ENCODE measurements at places on chromosomes 4 and X. TPM values are rescaled to one million over a fixed set of nuclear protein-coding genes. Genes with fewer than 3 reads are reported as not detected.

The MTMR8 gene
- 0.59 TPM for total RNA-seq

The CPLX1 gene
- total RNA-seq, result not detected

The FGF2 gene
- total RNA-seq, result 8.9 TPM

The LIN54 gene
- total RNA-seq, result 13.5 TPM

The DMD gene
- total RNA-seq, result 1.8 TPM

The NRK gene
- 15.8 TPM for total RNA-seq

The COL4A6 gene
- 2.0 TPM for total RNA-seq

The HSD17B13 gene
- total RNA-seq, result under 0.01 TPM

The FGF16 gene
- 0.15 TPM for total RNA-seq

The C4orf50 gene
- total RNA-seq, result not detected

The MAP7D2 gene
- total RNA-seq, result 1.7 TPM

The TEX11 gene
- total RNA-seq, result not detected

The PSAPL1 gene
- total RNA-seq, result not detected

The APLN gene
- 0.34 TPM for total RNA-seq

The STK32B gene
- 0.59 TPM for total RNA-seq

The DCUN1D4 gene
- total RNA-seq, result 16.6 TPM

The CAPN6 gene
- under 0.01 TPM for total RNA-seq

The CLTRN gene
- not detected for total RNA-seq
